ENCODE measurements at places on chromosomes 13 and 19.

- peak; percentile 33 for DNase-seq
Observed at GRCh38 chr19:10654610-10655456, 687 bp downstream of the ILF3 start.

DNA sequence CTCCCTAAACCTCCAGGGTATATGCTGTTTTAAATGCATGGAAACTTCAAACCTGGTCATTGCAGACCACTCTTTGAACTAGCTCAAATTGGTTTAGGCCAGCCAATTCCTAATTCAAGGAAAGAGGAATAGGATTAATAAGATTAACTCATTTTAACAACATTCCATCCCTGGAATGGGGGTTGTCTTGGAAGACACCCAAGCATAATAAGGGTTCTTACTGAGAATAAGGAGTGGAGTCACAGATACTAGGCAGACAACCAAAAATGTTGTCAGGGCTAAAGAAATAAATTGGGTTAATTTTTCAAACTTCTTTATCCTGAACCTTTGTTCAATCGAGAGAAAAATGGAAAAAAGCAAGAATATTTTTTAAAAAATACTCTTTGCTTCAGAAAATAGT, 186.2 kb downstream of the PCDH9 start:
- no peak for DNase-seq

GRCh38 chr13:99356012-99356261, 48.7 kb upstream of the GPR183 start:
- no peak for DNase-seq

GRCh38 chr13:74761801-74762757, 627.9 kb upstream of the KLF12 start:
- no peak for DNase-seq

DNA sequence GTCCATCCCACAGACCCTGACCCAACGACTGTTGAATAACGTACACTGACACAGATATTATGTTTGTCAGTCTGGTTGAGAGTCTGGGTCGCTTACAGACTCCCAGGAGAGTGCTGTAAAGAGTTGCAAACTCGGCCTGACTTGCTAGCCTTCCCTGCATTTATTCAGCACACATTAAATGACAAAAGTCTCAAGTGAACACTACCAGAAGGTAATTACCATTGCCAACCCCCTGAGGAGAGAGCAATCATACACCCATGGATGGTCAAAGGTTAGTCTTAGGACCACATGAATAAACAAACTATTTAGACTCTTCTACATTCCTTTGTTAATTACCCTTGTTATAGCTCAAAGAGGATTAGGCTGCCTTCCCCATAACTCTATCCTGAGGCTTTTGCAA, 1048.6 kb downstream of the PCDH17 start:
- no peak for DNase-seq

DNA sequence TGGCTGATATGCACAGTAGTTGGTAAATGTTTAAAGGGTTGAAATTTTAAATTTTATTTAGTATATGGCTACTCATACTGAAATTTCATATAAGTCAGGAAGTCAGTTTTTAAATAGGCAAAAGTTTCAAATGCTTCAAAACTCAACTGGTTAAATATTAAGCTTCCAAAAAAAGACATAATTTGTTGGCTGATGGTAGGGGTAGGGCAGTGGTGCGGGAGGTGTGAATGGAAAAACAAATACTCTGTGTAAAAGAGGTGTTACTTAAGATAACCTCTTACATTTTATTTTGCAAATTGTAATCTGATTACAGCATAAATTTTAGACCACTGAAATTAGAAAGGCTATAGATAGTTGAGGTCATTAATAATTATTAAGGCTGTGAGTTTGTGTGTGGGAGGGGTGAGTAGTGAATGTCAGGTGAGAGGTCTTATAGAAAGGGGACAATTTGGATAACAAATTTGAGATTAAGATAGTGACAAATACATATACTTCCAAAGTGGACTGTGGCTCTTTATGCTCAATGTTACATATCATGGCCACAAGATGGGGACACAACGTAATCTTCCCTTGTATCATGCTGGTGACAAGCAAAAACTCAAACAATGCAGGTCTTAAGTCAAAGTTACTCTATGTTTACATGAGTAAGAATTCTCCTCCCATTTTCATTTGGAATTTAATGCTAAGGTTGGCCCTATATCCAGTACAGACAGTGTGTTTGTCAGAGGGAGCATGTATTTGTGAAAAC, 36.6 kb upstream of the OXGR1 start:
- no peak for DNase-seq

DNA sequence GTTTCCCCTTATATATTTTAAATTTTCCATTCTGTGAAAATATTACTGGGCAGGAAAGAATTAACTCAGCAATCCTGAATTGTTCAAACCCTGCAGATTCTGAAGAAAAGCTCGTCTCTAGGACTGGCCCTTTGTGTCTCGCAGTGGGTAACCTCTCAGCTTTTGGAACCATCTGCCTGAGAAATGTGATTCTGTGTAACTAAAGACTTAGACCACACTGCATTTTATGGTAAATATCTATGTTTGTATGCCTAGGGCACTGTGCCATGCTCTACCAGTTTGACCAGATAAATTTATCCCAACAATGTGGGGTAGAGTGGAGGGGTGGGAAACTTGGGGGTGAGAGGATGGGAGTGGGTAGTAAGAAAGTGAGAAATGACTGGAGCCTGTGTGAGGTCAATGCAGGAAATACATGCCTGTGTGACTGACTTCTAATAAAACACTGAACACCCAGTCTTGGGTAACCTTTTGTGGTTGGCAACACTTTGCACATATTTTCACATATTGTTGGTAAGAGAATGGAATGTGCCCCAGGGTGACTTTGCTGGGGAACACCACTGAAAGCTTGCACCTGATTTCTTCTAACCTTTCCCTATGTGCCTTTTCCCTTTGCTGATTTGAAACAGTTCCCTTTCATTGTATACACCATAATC, 1181.9 kb downstream of the OLFM4 start:
- no peak for DNase-seq

GRCh38 chr13:60619461-60619860, 222.4 kb downstream of the TDRD3 start:
- DNase-seq = no peak

- no peak for DNase-seq
Observed at GRCh38 chr13:33183431-33184111, 102.0 kb downstream of the STARD13 start.

- no peak for DNase-seq
Observed at GRCh38 chr13:46281779-46282178, 70.1 kb downstream of the LRRC63 start.

GRCh38 chr19:6109947-6110346, 353 bp downstream of the RFX2 start:
- no peak for DNase-seq

Measured in stimulated activated CD8-positive, alpha-beta memory T cell treated with anti-CD3 and anti-CD28 coated beads, Interleukin-4, amount 100 ng/mL, for 1 hour (primary cell).